ENCODE measurements at places on chromosomes 5 and 9. TPM values are rescaled to one million over a fixed set of nuclear protein-coding genes. Genes with fewer than 3 reads are reported as not detected.

GRCh38 chr5:56913766-56914165, 4.4 kb downstream of the SETD9 start:
- no peak for DNase-seq

DNA sequence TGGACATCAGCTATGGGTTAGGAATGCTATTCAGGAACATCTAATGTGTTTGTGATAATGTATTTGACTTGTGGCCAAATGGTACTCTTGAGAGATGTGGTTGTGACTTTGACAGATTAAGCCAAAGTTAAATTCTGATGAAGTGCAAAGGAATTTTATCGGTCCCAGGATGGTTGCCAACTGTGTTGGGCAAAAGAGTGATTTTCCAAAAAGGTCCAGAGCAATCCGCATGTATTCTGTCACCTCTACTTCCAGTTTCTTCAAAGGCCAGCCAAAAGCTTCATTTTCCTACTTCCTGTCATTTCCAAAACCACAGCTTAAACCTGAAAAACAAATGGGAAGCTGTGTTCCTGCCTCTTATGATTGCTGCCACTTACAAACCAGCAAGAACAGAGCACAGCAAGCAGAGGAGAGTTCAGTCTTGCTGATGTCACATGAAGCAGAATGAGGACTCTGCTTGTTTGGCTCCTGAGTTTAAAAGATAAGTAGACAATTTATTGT, 59.8 kb downstream of the MARCHF3 start:
- no peak for DNase-seq

Gene KCNN2
- total RNA-seq: not detected

Gene IFNE
- not detected for total RNA-seq

Gene MRNIP
- 38.5 TPM for total RNA-seq

Gene FBXO4
- total RNA-seq: 4.4 TPM

Gene GFPT2
- total RNA-seq: 7.9 TPM

Gene RNF180
- not detected for total RNA-seq

DNA sequence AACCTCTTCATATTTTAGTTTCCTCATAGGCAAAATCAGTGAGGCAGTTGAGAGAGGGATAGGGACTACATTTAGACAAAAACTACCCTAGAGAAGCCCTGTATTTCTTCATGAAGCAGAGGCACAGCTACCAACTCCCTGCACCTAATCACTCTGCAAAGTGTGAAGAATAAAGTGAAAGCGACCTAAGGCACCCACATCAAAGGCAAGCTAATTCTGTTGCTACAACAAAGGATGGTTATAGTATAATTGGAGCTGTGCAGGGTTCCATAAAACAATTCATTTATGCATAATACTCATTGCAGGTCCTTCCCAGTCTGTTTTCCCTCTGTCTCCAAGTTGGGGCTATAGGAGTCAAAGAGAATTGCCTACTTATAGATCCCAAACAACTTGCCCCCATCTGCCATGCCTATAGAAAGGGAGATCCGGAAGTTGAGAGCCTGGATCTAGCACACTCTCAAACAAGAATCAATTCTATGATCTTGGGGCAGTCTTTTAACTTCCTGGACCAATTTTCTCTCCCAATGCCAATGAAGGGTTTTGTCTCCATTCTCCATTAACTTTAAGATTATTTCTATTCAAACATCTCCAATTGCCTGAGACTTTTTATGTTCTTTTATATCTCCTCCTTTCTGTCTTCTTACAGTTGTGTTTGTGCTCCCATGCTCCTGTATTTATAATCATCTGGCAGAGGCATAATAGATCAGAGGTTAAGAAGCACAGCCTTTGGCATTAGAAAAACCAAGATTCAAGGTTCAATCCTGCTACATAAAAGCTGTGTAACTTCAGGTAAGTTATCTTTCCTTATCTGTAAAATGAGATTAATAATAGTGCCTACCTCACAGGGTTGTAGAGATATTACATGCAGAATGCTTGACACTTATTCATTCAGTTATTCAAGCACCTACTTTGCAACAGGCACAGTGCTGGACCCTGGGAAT, 56.0 kb upstream of the PTGER4 start:
- no peak for DNase-seq

GRCh38 chr9:133059623-133060022, 2.2 kb upstream of the CEL start:
- DNase-seq: no peak

DNA sequence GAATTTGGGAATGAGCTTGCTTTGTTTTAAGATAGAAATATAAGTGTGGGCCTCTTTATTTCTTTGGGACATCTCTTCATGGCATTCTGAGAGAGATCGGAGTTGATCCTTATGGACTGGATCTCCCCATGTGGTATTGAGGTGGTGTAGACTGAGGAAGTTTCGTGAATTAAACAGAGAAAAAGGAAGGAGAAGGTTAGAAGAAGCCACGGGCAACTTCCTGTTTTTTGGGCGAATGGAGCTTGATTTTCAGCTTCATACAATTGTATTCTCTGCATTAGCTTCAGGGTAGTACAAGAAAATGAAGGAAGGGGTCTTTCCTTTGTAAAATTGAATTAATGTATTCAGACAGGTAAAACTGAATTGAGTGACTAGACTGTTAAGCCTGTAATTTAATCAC, 70.5 kb upstream of the HMHB1 start:
- no peak for DNase-seq

Gene SPRY4
- total RNA-seq: 0.53 TPM

Gene SWI5
- total RNA-seq: 3.5 TPM

DNA sequence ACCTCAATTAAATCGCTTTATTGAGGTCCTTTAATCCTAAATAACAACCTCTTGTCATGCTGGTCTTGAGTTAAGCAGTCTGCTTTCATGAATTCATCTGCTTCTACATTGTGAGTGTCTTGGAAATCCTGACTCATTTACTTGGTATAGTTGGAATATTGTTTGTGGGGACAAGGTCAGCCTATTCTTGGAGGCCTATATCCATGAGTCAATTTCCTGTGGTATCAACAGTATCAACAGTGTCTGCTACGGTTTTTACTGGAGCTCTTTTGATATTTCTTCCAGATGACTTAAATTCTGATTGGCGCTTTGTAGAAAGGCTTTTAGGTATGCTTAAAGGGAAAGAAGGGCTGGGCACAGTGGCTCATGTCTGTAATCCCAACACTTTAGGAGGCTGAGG, 71.2 kb upstream of the PARP8 start:
- DNase-seq: no peak

Gene GPRIN1
- total RNA-seq: 0.14 TPM

Gene PRRX2
- total RNA-seq: not detected

GRCh38 chr9:10059044-10059443, 553.8 kb downstream of the PTPRD start:
- DNase-seq: no peak

Gene SLC34A1
- not detected for total RNA-seq

GRCh38 chr9:136386018-136386417, 12.5 kb upstream of the CARD9 start:
- no peak for DNase-seq

DNA sequence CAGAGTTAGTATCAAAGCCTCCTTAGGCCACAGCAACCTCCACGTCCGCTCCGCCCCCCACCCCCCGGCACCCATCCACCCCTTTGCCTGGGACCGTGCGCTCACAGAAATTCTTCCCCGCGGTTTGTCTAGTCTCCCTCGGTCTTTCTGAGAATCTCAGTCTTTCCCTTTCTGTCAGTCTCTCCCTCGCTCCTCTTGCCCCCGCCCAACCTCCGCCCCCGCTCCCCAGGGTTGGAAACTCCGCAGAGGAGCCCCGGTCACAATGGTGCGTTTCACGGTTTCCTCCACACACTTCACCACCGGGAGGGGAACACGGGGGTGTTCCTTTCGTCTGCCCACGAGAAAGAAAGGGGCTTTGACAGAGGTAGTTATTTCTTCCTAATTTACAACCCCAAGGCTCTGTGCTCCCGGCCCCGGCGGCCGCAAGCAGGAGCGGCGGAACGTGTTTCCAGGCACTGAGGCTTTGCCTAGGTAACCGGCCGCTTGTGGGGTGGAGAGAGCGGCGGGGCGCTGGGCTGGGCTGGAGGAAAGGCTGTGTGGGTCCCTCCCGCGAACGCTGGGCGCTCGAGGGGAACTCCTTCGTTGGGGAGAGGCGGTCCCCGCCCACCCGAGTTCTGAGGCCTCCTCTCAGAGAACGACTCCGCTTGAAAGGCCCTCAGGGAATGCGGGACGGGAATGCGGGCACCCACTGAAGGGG, 2.1 kb downstream of the NR4A3 start:
- peak; percentile 82 for DNase-seq

Gene NFIL3
- 43.1 TPM for total RNA-seq

DNA sequence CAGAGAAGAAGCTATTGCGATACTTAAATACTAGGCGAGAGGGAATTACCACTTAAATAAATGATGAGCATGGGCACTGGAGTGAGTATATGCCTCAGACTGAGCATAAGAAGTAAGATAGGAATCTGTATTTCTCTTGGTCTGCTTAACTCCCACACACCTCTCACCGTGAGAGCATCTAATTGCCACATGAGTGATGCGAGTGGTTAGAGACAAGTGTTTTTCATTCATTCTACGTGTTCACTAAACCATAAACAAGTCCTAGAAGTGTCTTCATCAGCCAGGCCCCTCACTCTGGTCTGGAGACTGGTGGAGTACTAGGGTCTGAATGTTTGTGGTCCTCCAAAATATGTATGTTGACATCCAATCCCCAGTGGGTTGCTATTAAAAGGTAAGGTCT, 150.2 kb upstream of the SLC12A2 start:
- DNase-seq: no peak

DNA sequence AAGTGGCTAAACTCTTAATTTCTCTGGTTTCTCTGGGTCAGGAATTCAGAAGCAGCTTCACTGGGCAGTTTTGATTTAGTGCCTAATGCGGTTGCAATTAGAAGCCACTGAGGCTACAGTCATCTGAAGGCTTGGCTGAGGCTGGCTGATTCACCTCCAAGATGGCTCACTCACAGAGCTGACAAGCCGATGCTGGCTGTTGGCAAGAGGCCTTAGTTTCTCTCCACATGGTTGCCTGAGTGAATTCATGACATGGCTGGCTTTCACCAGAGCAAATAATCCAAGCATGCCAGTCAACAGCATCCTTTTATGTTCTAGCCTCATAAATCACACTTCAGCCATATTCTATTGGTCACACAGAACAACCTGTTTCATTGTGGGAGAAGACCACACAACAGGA, 2.8 kb upstream of the CDK7 start:
- DNase-seq: no peak

DNA sequence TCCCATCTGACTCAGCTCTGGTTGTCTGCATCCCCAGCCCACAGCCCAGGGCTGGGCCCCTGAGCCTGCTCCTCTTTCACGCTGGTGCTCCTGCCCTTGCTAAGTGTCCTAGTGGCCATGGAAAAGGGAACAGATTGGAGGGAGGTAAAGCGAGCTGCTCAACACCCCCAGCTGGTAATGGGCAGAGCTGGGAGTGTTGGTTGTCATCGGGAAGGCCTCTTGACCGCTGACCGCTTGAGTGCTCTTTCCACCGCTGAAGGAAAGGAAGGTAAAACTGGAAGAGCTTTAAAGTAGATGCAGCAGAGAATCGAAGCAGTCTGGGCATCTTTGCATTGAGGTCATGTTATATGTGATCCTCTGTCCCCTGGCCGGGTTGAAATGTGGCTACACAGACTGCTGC, 60.2 kb downstream of the CRB2 start:
- no peak for DNase-seq

DNA sequence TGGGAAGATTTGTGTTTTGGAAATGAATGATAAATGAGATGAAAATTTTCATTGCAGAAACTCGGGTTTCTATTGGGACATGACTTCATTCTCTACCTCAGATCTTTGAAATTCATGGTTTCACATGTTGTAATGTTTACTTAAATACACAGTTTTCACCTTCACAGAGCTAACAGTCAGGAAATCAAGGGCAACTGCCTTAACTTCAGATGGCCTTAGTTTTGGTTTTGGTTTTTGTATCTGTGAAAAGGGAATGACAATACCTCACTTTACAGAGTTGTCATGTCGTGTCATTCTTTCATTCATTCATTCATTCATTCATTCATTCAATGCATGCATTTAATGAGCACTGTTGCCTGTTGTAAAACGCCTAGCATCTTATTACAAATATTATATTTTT, 41.9 kb downstream of the NIM1K start:
- DNase-seq: no peak

DNA sequence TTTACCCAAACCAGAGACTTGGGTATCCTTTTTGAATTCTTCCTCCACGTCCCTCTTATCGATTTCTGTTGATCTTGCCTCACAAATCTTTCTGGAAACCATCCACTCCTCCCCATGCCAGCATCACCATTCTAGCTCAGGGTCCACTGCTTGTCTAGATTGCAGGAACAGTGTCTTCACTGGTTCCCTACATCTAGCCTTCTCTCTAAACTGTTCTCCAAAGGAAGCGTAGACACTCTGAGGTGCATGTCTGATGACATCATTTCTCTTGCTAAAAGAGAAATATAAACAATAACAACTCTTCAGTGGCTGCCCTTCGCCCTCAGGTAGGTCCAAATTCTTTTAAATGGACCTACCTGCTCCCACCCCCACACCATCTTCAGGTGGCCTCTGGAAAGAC, 200.1 kb downstream of the DCP2 start:
- DNase-seq: no peak

DNA sequence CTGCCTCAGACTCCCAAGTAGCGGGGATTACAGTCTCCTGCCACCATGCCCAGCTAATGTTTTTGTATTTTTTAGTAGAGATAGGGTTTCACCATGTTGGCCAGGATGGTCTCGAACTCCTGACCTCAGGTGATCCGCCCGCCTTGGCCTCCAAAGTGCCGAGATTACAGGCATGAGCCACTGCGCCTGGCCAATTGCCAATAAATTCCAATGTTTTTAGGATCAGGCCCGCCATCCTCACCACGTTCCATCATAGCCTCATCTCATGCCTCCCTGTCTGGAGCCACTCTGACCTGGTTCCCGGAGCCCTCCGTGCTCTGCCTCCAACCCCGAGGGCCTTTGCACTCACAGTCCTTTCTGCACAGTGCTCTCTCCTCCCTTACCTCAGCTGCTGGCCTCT, 71.5 kb upstream of the RAPGEF1 start:
- no peak for DNase-seq

Gene CLINT1
- total RNA-seq: 101 TPM

DNA sequence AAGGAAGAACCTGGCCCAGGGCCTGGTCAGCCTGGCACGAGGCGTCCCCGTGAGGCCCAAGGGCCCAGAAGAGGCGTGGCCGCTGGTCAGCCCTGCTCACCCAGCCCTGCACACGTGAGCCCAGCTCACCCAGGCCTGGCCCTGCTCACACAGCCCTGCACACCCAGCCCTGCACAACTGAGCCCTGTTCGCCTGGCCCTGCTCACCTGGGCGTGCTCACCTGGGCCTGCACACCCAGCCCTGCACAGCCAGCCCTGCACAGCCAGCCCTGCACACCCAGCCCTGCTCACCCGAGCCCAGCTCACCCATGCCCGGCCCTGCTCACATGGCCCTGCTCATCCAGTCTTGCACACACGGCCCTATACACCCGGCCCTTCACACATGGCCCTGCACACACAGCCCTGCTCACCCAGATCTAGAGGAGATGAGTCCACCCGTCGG, 2.1 kb downstream of the ZDHHC11 start:
- DNase-seq: no peak

- DNase-seq: no peak
These were observed 9.0 kb upstream of the PRR7 start for GRCh38 chr5:177437623-177438022.

GRCh38 chr9:118163751-118164150, 459.5 kb downstream of the TLR4 start:
- DNase-seq: no peak

Data from CD8-positive, alpha-beta T cell (primary cell).